AG20443 (cell line): ENCODE measurements at places on chromosomes 3 and 15.
A peak's percentile ranks its signal among the peaks of the same experiment; 100 is the strongest.

DNA sequence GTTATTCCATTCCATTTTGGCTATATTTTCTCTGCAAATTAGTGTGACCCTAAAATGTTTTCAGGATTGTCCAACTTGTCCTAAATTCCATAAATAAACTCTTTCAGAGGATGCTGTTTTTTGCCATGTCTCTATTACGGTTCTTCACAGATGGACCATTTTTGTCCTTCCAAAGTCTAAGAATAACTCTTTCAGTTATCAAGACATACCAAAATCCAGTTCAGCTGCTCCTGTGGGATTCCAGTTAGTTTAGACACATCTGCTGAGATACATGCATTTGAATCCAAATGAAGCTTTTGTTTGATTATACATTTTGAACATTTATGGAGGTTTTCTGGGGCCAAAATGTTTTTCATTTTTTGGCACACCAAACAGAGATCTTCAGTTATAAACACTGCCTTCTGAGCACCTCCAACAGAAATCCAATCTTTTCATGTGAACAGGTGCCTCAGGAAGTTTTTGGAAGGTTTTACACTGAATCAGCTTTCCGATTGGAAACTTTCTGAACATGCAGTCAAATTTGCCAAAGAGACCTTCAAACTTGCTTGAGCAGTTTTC, 80.7 kb downstream of the TIGIT start:
- DNase-seq, result no peak

- DNase-seq, result no peak
Measured at GRCh38 chr3:144415492-144415891, 443.9 kb downstream of the DIPK2A start.

- no peak for DNase-seq
Measured at GRCh38 chr3:115859002-115859807, 235.9 kb downstream of the GAP43 start.

- DNase-seq, result no peak
Measured at GRCh38 chr3:27349832-27350231, 19.4 kb downstream of the NEK10 start.

- no peak for DNase-seq
Measured at GRCh38 chr15:48984021-48984710, 20.4 kb upstream of the SHC4 start.

DNA sequence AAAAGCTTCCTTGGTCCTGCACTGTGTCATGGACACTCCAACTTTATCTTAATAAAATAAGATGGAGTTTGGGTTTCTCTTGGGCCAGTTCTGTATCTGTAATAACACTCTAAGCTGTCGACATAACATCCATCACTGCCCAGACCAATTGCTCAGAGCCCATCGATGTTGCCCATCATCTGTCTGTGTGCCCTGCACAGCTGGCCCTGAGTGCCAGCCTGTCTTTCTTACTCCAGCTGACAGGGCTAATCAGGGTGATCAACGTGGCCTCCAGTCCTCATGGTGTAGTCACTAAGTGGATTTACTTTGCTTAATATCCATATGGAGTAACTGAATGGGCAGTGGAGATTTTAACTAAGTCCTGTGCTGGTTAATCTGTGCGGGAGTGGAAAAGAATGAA, 419.8 kb upstream of the TPM1 start:
- no peak for DNase-seq

DNA sequence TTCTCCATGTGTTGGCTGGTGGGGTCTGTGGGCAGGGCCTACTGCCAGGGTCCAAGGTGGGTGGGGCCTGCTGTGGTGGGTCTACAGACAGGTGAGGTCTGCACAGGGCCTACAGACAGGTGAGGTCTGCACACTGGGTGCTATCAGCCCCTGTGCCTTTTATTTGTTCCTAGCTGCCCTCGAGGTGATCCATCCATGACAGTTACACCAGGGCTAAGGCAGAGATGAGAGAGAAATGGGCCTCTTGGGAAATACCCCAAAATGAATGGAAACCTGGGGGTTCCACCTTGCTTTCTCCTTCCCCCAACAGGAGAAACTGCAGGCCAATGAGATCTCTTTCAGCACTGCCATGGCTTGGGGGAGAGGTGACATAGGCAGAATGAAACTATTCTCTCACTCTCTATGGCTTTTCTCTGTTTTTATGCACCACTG, 36.4 kb downstream of the CFAP100 start:
- DNase-seq, result no peak

DNA sequence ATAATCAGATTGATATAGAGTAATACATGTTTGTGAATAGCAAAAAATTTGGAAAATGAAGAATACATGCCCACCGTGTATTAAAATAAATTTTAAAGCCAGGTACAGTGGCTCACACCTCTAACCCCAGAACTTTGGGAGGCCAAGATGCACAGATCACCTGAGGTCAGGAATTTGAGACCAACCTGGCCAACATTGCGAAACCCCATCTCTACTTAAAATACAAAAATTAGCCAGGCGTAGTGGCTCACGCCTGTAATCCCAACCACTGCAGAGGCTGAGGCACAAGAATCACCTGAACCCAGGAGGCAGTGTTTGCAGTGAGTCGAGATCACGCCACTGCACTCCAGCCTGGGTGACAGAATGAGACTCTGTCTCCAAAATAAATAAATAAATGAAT, 266.3 kb downstream of the SI start:
- no peak for DNase-seq

DNA sequence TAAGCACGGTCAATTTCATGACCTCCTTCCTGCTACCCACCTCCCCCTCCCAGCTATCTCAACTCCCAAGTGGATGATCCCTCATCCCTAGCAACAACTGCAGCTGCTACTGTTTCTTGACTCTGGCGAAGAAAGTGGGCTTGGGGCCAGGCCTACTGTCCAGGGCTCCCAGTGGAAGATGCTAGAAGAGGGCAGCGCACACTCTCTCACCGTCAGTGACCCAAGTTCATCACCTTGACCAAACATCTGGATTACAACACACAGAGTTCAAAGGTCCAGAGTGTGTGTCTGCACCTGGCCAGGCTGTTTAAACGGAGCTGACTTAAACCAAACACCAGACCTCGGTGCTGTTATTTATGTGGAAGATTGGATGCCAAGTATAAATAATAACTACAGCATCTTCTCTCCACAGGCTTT, 385.6 kb downstream of the SHQ1 start:
- no peak for DNase-seq

DNA sequence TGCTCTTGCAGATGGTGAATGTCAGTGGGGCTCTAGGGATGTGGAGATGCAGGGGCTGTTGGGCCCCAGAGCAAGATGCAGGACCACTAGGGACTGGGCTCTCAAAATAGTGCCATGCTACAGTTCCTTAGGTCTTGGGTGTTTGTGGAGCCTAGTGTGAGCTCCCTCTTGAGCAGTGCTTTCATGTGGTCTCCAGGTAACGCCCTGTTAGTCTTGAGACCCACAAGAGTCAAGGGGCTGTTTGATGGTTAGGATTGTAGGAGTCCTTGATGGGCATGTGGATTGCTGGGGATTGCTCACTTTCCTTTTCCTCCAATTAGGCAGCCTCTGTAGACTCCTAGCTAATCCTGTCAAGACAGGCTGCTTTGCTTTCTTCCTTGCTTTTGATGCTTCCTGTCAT, 56.0 kb downstream of the CCDC66 start:
- no peak for DNase-seq

DNA sequence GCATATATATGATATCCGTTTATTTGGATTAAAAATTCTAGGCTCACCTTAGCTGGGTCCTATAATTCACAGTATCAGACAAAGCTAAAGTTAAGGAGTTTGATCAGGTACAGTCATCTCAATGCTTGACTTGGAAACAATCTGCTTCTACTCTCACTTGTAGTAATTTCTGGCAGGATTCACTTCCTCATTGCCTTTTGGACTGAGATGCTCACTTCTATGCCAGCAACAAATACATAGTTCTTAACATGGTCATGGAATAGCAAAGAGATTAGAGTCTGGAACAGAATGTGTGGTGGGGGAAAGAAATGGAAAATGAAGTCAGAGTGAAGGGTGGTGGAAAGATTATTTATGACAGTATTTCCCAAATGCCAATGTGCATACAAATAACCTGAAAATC, 693.6 kb downstream of the CADM2 start:
- DNase-seq, result no peak

GRCh38 chr3:97817965-97818364, 3.8 kb upstream of the CRYBG3 start:
- DNase-seq, result no peak

DNA sequence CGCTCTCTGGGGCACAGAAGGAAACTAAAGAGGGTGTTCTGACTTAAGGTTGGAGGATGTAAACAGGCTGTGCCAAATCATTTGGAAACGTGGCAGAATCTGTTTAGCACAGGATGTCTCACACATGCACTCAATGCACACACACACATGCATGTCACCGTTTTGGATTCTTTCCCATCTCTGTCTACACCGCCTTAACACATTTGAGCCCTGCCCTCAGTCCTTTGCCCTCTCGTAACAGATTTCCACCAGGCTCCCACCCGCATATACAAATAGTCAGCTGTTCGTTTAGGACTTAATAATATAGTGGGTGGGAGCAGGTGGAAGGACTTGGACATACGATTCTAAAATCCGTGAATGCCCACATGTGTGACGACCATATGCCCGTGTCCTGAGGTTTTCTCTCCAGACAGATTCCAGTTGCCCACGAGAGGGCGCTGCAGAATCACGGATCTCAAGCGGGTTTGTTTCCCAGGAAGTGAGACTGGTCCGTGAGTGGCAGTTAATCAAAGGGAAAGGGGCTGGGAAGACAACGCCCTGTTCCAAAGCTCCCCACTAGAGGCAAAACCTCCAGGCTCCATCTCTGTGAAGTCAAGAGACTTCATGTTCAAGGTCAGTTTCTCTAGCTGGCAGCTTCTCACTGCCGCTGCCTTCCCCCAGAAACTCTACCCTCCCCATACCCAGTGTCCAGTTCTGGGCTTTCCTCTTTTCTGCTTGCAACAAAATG, 44.5 kb downstream of the NOX5 start:
- DNase-seq, result peak; percentile 91

DNA sequence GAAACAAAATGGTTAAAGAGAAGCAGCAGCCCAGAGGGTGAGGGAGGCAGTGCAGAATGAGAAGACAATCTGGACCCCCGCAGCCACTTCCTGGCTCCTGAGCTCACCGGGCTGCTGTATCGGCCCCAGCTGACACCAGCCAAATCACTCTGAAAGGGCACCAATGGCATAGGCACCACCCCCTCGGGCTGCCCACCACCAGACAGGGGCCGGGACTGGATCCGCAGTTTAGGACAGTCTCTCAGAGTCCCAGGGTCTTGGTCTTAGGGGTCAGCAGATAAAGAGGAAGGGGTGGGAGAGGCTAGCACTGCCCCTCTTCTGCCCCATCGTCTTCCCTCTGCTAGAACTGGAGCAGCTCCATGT, 17.9 kb upstream of the EHD4 start:
- DNase-seq, result no peak

DNA sequence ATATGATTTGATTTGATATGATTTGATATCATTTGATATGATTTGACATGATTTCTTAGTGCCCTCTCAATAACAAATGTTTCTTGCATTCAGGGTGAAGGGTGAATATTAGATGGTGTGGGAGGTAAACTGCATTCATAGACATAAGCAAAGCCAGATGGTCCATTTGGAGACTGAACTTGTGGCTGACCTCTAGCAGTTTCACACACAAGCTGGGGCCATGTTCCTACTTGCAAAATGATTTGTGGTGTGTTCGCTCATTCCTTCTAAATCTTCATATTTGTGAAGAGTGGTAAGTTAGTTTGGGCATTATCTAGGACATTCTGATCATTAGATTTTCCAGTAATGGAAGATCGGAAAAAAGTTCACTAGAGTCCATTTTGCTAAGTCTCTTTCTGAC, 40.5 kb upstream of the CCR4 start:
- no peak for DNase-seq

GRCh38 chr3:108590460-108590859, 938 bp downstream of the DZIP3 start:
- peak; percentile 13 for DNase-seq

DNA sequence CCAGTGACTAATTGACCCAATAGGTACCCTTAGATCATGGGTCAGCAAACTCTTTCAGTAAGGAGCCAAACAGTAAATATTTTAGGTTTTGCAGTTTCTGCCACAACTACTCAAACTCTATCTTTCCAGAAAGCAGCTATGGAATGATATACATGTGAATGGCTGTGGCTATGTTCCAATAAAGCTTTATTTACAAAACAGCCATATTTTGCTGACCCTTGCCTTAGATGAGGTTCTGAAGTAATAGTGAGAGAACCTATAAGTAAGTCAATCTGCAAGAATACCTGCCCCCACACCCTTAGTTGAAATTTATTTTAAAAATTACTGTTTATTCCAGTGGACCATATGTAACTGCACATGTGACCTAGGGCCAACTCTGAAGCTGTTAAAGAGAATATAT, 134.0 kb downstream of the CMSS1 start:
- no peak for DNase-seq

- no peak for DNase-seq
Measured at GRCh38 chr3:16801223-16801622, 83.5 kb upstream of the PLCL2 start.

GRCh38 chr15:29074045-29074444, 188.3 kb downstream of the APBA2 start:
- no peak for DNase-seq

- peak; percentile 49 for DNase-seq
Measured at GRCh38 chr15:92624401-92624991, 31.1 kb downstream of the FAM174B start.

- DNase-seq, result peak; percentile 14
Measured at GRCh38 chr3:100257586-100257985, 3.2 kb upstream of the TBC1D23 start.

GRCh38 chr3:151058740-151059139, 26.7 kb upstream of the MED12L start:
- DNase-seq, result no peak

- no peak for DNase-seq
Measured at GRCh38 chr3:42868841-42869240, 6.8 kb downstream of the CYP8B1 start.

DNA sequence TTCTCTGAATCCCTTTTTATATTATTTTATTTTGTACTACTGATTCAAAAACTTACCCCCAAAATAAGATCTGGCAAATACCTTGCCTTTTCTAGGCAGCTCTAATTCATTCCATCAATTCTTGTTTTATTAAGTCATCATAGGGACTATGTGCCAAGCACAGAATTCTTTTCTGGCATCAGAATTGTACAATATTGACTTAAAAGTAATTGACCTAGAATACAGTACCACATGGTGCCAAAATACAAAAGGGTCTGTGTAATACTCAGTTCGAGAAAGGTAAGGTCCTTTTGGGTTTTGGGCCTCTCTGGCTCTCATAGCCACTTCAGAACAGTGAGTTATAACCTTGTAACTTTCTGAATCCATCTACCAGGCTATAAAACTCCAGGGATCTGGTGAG, 46.2 kb downstream of the KBTBD8 start:
- peak; percentile 13 for DNase-seq

- no peak for DNase-seq
Measured at GRCh38 chr3:42153039-42153438, 61.9 kb downstream of the TRAK1 start.

GRCh38 chr15:67850994-67851571, 11.2 kb upstream of the RNU6-1 start:
- no peak for DNase-seq
